Naive B cell (primary cell): ENCODE measurements at places on chromosomes 4 and X. TPM values are rescaled to one million over a fixed set of nuclear protein-coding genes. Genes with fewer than 3 reads are reported as not detected.
A peak's percentile ranks its signal among the peaks of the same experiment; 100 is the strongest.

- H3K36me3 ChIP-seq: no peaks in the 10 kb centered on the region
- H3K27ac ChIP-seq: peak overlapping the region; percentile 70
- H3K4me1 ChIP-seq: peaks cover 41% of the 10 kb centered on the region
- H3K27me3 ChIP-seq: peaks cover 3% of the 10 kb centered on the region
Measured at GRCh38 chrX:55648434-55648833, 25.2 kb downstream of the FOXR2 start.

DNA sequence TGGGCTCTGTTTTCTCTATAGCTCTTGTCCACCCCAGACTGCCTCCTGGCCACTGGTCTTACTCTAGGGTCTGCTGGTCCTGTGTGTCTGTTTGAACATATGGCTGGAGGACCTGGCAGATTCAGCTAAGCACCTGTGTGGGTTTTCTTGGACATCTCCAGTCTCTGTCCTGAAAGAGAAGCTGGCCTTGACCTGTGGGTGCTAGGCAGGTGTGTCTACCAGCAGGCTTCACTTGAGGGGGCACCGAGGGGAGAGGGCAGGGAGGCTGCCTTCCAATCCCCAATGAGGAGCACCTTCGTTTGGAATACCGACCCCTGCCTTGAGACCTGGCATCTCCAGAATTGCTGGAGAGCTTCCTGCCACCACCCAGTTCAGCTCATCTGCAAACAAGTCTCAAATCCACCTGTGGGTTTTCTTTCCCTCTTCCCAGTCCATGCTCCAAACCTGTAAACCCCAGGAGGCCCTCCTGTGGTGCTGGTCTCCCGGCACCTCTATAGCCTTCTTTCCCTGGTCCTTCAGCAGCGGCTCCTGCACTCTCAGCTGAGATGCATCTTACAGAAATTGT lies 45.2 kb downstream of the HTRA3 start:
- peaks cover 23% of the 10 kb centered on the region for H3K36me3 ChIP-seq
- no peak overlapping the region for H3K27ac ChIP-seq
- no peaks in the 10 kb centered on the region for H3K4me1 ChIP-seq
- H3K4me3 ChIP-seq: no peak overlapping the region

- H3K36me3 ChIP-seq: no peaks in the 10 kb centered on the region
- no peak overlapping the region for H3K4me3 ChIP-seq
- no peak for DNase-seq
- H3K4me1 ChIP-seq: peaks cover 5% of the 10 kb centered on the region
Measured at GRCh38 chr4:19735012-19735411, 516.7 kb upstream of the SLIT2 start.

- peaks cover 4% of the 10 kb centered on the region for H3K36me3 ChIP-seq
- H3K4me3 ChIP-seq: peak overlapping the region; percentile 92
- H3K4me1 ChIP-seq: peaks cover 15% of the 10 kb centered on the region
- no peak overlapping the region for H3K27ac ChIP-seq
Measured at GRCh38 chr4:47836641-47837093, 1.2 kb downstream of the CORIN start.

DNA sequence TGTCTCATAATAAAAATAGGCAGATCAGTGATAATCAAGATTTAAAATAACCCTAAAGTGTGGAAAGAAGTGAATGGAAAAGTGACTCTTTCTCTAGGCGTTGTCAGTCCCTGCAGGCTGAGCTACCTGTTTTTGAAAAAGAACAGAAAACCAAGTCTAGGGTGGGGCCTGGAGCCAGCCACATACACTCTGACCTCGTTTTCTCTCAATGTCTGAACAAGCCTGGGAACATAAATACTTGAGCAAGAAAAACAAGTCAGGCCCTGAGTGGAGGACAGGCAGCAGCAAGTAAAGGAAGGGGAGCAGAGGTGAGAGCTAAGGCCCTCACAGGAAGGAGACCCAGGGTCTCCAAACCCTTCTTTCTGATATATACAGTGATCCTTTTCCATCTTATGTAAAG lies 91.7 kb upstream of the HPF1 start:
- H3K36me3 ChIP-seq: no peaks in the 10 kb centered on the region
- H3K4me3 ChIP-seq: no peak overlapping the region
- DNase-seq: no peak
- H3K4me1 ChIP-seq: no peaks in the 10 kb centered on the region
- H3K27me3 ChIP-seq: peaks cover 12% of the 10 kb centered on the region

GRCh38 chr4:24195991-24196736 lies 306.3 kb upstream of the PPARGC1A start:
- no peak overlapping the region for H3K27ac ChIP-seq
- no peaks in the 10 kb centered on the region for H3K4me1 ChIP-seq
- H3K27me3 ChIP-seq: no peaks in the 10 kb centered on the region
- H3K4me3 ChIP-seq: no peak overlapping the region
- no peak for DNase-seq
- no peaks in the 10 kb centered on the region for H3K36me3 ChIP-seq

NEXMIF gene
- polyA plus RNA-seq: not detected

GRCh38 chr4:15884666-15885065 lies 53.9 kb downstream of the FGFBP1 start:
- no peaks in the 10 kb centered on the region for H3K27me3 ChIP-seq
- no peaks in the 10 kb centered on the region for H3K4me1 ChIP-seq
- H3K27ac ChIP-seq: no peak overlapping the region
- H3K4me3 ChIP-seq: no peak overlapping the region
- DNase-seq: no peak

PRRG3 gene
- not detected for polyA plus RNA-seq

GPRASP1 gene
- polyA plus RNA-seq: 1.2 TPM

DNA sequence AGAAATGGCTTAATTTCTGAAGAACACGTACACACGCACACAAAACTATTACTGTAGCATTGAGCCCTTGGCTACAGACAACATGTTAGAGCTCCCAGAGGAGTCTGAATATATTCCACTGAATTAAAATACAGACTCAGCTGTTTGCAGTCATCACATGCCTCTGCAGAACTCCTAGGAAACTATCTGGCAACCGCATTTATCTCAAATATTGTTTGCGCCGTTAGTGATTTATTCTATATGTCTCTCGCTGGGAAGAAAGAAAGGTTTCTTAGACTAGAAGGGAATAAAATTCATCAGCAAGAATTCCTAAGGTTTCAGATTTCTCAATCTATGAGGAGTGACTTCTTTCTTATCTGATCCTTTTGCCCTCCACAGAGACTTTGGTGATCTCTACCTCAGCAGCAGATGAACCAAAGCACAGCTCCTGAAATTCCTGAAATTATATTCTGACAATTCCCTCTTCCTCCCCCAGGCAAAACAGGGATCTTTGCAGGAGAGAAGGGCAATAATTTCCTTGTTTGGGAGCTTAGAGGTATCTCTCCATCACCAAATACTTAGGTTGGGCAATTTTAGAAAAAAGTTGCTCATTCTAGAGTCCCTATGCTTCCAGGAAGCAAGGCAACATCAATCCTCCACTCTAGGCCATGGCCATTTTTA lies 199.2 kb downstream of the APBB2 start:
- no peak overlapping the region for H3K27ac ChIP-seq
- no peaks in the 10 kb centered on the region for H3K36me3 ChIP-seq
- H3K4me1 ChIP-seq: no peaks in the 10 kb centered on the region
- no peak overlapping the region for H3K4me3 ChIP-seq
- DNase-seq: no peak

DNA sequence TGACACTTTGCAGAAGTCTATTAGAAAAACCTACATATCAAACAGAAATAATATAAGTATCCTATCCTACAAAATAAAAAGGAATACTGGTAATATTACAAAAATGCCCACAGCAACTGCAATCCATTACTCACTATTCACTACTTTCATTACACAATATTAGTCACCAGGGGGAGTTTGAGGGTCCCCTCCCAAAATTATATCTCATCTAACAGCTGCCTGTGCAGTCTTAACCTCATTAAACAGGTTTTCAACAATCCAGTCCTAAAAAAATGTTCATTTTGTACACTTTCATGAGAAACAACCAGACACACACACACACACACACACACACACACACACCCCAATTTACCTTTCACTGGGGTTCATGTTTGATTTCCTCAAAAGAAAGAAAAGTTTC lies 2.9 kb downstream of the CLOCK start:
- H3K4me3 ChIP-seq: no peak overlapping the region
- H3K27me3 ChIP-seq: no peaks in the 10 kb centered on the region
- H3K27ac ChIP-seq: no peak overlapping the region
- no peak for DNase-seq
- no peaks in the 10 kb centered on the region for H3K36me3 ChIP-seq

P2RY4 gene
- polyA plus RNA-seq: not detected

MAGEB17 gene
- not detected for polyA plus RNA-seq

DNA sequence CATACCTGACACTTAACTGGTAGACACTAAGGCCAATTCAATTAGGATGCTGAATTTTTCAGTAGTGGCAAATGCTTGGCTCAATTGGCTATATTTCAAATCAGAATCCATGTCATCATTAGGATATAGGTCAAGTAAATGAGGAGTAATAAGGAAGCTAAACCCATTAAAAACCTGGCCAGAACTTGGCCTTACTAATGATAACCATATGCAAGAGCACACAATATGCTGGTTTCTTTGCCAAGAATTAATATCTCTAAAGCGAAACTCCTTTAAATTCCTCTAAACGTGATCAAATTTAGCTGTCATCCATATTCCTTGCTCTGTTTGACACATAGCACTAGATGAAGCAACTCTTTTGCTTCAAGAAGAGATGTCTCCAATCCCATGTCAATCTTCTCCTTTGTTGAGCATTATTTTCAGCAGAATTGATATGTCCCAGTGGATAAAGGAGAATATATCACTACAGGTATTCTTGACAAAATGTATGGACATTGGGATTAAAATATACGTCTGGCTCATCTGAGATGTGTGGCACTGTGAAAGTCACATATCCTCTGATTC lies 206.1 kb upstream of the ANKRD50 start:
- no peak for DNase-seq
- no peak overlapping the region for H3K27ac ChIP-seq
- no peaks in the 10 kb centered on the region for H3K36me3 ChIP-seq
- no peak overlapping the region for H3K4me3 ChIP-seq
- no peaks in the 10 kb centered on the region for H3K27me3 ChIP-seq

MND1 gene
- not detected for polyA plus RNA-seq

- H3K36me3 ChIP-seq: no peaks in the 10 kb centered on the region
- no peak overlapping the region for H3K27ac ChIP-seq
- no peak overlapping the region for H3K4me3 ChIP-seq
- no peak for DNase-seq
- H3K27me3 ChIP-seq: peaks cover 3% of the 10 kb centered on the region
Measured at GRCh38 chrX:41320393-41320792, 13.6 kb upstream of the DDX3X start.

DNA sequence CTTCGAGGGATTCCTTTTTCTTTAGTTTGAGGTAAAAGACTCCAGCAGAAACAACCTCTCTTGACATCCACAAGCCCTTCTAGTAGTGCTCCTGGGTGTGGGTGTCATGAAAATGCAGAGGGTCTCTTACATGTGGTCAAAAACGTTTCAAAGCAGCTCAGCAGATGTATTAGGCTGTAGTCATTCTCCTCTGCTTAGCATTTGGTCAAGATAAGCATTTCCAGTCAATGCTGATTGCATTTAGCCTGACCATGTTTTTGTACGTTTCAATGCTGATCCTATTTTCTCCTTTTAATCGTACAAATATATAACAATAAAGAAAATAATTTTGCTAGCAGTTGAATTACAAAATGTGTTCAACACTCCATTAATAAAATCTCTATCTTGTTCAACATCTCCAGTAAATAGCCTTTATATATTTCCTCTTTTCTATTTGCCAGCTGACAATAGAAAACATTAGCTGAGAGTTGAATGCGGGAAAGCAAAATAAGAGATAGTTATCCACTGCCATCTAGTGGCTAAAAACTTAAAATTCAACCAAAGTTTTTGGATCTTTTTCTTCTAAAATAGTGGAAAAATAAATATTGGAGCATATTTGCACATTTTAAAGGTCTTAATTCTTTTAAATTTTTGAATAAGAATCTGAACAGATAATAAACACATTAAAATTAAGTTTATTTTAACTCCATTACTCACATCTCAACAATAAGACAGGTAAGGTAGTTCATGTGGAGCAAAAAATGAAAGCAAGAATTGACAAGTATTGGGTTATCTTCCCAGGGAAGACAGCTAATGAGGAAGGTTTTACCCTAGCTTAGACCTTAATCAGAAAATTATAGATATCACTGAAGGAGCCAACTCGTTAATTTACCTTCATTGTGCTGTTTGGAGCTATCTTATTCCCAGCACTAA lies 15.2 kb upstream of the PACRGL start:
- H3K27ac ChIP-seq: no peak overlapping the region
- H3K27me3 ChIP-seq: peaks cover 31% of the 10 kb centered on the region
- no peak overlapping the region for H3K4me3 ChIP-seq
- no peaks in the 10 kb centered on the region for H3K36me3 ChIP-seq
- DNase-seq: no peak

PDK3 gene
- 30.8 TPM for polyA plus RNA-seq

GRCh38 chrX:45202171-45202570 lies 1.5 kb upstream of the DIPK2B start:
- DNase-seq: no peak
- H3K36me3 ChIP-seq: no peaks in the 10 kb centered on the region
- no peak overlapping the region for H3K4me3 ChIP-seq
- H3K27me3 ChIP-seq: peaks cover 49% of the 10 kb centered on the region
- no peak overlapping the region for H3K27ac ChIP-seq

DNA sequence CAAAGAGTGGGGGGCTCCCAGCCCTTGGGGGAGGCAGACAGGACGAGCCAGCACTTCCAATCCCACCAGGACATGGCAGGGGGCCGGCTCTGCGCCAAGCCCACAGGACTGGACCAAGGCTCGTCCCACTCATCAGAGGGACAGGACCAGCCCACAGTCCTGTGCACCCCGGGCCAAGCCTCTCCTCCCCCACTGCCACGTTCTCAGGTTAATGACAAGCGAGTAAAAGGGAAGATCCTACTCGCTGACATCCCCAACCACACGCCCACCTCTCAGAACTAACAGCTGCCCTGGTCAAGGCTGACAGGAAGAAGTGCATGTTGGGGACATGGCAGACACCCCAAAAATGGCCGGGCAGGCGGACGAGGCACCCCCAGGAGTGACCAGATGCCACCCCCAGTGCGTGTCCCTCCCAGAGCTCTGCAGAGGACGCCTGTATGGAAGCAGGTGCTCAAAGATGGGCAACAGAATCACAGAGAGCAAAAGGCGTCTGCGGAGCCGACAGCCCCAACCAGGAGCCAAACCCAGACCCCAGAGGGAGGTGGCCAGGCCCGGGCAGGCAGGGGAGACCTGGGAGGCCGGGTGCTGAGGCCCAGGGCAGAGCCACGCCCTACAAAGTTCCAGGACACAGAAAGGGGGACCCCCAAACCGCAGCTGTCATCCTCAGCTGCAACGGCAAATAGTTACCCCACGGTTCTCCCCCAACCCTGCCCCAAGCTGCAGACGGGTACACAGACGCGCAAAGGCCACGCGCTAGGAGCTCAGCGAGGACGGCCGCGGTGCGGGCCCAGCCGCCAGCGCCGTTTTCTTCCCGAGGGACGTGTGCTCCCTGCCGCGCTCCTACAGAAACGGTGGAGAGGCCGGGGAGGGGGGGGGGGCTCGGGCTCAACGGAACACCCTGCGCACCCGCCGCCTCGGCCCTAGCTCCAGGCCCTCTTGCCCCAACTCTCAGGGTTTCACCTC lies 1.7 kb downstream of the CTBP1 start:
- peak overlapping the region; percentile 94 for H3K4me3 ChIP-seq
- H3K27ac ChIP-seq: peak overlapping the region; percentile 93
- peaks cover 75% of the 10 kb centered on the region for H3K4me1 ChIP-seq
- DNase-seq: no peak
- H3K27me3 ChIP-seq: no peaks in the 10 kb centered on the region

- H3K36me3 ChIP-seq: no peaks in the 10 kb centered on the region
- H3K27ac ChIP-seq: no peak overlapping the region
- peaks cover 14% of the 10 kb centered on the region for H3K4me1 ChIP-seq
- H3K4me3 ChIP-seq: no peak overlapping the region
- no peak for DNase-seq
- H3K27me3 ChIP-seq: peaks cover 57% of the 10 kb centered on the region
Measured at GRCh38 chr4:8112036-8112576, 46.5 kb downstream of the ABLIM2 start.

TDO2 gene
- polyA plus RNA-seq: not detected
